ENCODE measurements at places on chromosomes 6 and 20. TPM values are rescaled to one million over a fixed set of nuclear protein-coding genes. Genes with fewer than 3 reads are reported as not detected.

The SAMD5 gene
- total RNA-seq, result not detected

The PDE10A gene
- total RNA-seq, result not detected

The VPS52 gene
- total RNA-seq, result 59.5 TPM

The PERP gene
- total RNA-seq, result 3.8 TPM

The PHACTR1 gene
- 0.61 TPM for total RNA-seq

The SIGLEC1 gene
- not detected for total RNA-seq

The VARS2 gene
- total RNA-seq, result 38.8 TPM

The NRSN1 gene
- total RNA-seq, result not detected

The KIF25 gene
- total RNA-seq, result not detected

The WFDC10B gene
- not detected for total RNA-seq

The FHL5 gene
- not detected for total RNA-seq

The SNAP25 gene
- total RNA-seq, result not detected

The GLP1R gene
- total RNA-seq, result not detected

The PPIL1 gene
- total RNA-seq, result 33.5 TPM

The SSTR4 gene
- total RNA-seq, result not detected

All from activated CD8-positive, alpha-beta T cell treated with anti-CD3 and anti-CD28 coated beads, Interleukin-2, amount 10 ng/mL, durations not matched to agents 7 days and 5 days (primary cell).